Activated naive CD4-positive, alpha-beta T cell treated with anti-CD3 and anti-CD28 coated beads for 36 hours (primary cell): ENCODE measurements at places on chromosomes 6 and 20. TPM values are rescaled to one million over a fixed set of nuclear protein-coding genes. Genes with fewer than 3 reads are reported as not detected.

Gene TRAPPC3L
- total RNA-seq: not detected

Gene NKX2-2
- total RNA-seq: not detected

DNA sequence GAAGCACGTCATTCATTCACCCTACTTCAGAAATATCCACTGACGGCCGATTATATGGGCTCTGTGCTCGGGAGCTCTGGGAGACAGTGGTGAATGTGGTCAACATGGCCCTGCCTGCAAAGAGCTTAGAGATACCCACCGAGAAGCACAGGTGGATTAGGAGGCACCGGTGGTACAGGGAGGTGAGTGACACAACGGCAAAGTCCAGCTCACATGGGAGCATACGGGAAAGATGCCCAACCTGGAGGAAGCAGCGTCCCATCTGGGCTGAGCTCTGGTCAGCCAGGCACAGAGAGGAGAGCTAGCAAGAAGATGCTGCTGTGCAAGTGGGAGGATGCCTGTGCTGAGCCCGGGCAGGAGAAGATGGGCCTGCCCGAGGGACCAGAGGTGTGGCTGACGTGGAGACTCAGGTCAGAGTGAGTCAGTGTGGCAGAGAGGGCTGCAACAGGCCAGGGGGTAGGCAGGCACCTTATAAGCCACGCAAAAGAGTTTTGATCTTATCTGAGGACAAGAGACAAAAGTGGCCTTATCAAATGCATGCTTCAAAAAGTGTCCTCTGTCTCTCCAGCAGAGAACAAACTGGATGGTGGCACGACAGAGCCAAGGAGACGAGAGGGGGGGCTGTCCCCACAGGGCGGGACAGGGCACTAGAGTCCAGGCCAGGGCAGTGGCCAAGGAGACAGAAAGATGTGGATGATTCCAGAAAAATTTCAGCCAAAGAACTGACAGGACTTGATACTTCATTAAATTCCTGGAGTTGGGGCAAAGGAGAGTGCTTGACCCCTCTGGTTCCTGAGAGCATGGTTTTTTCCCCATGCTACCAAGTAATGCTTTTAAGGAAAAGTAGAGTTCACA is 214.6 kb upstream of the SNX9 start:
- no peak overlapping the region for H3K4me3 ChIP-seq
- no peak overlapping the region for H3K27ac ChIP-seq
- no peak for DNase-seq
- no peaks in the 10 kb centered on the region for H3K36me3 ChIP-seq
- H3K4me1 ChIP-seq: peaks cover 3% of the 10 kb centered on the region

GRCh38 chr20:58621906-58622548 is 29.1 kb upstream of the STX16 start:
- H3K4me3 ChIP-seq: no peak overlapping the region
- H3K27ac ChIP-seq: no peak overlapping the region
- H3K27me3 ChIP-seq: peaks cover 13% of the 10 kb centered on the region
- DNase-seq: no peak
- H3K4me1 ChIP-seq: no peaks in the 10 kb centered on the region

DNA sequence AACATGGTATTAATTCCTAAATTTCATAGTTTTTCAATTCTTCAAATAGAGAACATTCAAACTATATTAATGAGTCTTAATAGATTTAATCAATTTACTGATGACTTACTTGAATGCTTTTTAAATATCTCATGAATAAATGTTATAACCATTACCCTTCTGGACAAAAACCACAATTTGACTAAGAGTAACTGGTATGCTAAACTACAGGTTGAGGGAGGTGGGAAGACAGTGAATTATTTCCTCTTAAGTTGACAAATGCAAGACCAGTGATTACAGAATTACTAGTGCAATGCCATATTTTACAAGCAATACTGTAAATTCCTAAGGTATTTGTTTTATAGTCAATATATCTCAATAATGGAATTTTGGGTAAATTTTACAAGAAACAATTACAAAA is 65.1 kb downstream of the REV3L start:
- no peak overlapping the region for H3K4me3 ChIP-seq
- DNase-seq: no peak
- H3K4me1 ChIP-seq: peaks cover 2% of the 10 kb centered on the region
- H3K27me3 ChIP-seq: no peaks in the 10 kb centered on the region
- H3K36me3 ChIP-seq: no peaks in the 10 kb centered on the region

DNA sequence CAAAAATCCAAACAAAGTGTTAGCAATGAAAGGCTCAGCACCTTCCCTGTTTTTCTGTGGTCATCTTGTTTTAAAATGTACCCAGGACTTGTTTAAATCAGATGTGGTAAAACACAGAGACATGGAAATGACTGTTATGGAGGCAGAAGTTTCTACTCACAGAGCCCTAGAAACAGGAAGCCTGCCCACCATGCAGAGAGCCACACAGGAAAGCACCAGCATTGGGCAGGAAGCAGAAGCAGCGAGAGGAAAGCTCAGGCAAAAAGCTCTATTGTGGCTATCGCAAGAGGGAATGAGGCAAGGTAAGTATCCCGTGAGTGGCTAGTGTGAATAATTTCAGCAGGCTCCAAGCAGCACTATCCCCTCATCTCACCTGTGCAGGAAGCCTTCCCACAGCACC is 42.8 kb downstream of the GPR6 start:
- no peaks in the 10 kb centered on the region for H3K36me3 ChIP-seq
- H3K4me3 ChIP-seq: no peak overlapping the region
- DNase-seq: peak; percentile 33
- H3K4me1 ChIP-seq: peaks cover 14% of the 10 kb centered on the region

Gene MUC21
- not detected for total RNA-seq

DNA sequence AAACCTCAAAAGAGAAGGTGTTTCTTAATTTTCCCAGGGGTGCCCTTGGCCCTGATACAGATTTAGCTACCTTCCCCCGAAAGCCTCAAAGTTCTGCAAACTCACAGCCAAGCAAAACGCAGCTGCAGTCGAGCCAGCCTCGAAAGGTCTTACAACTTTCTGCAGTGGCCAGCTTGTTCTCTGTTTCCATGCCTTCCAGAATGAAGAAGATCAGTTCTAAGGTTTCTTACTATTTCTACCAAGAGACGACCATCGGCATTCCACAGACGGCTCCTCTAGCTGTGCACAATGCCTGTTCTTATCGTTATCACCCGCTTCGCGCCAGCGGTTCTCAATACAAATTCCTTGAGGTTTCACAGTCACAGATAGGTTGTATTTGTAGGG is 28.5 kb upstream of the CCR6 start:
- H3K4me1 ChIP-seq: peaks cover 46% of the 10 kb centered on the region
- H3K27ac ChIP-seq: peak overlapping the region; percentile 21
- peaks cover 2% of the 10 kb centered on the region for H3K27me3 ChIP-seq

- no peak overlapping the region for H3K27ac ChIP-seq
- no peaks in the 10 kb centered on the region for H3K4me1 ChIP-seq
- peaks cover 15% of the 10 kb centered on the region for H3K27me3 ChIP-seq
- H3K36me3 ChIP-seq: peaks cover 1% of the 10 kb centered on the region
- no peak for DNase-seq
- H3K4me3 ChIP-seq: no peak overlapping the region
Observed at GRCh38 chr6:150787429-150787828, 78.1 kb upstream of the MTHFD1L start.

DNA sequence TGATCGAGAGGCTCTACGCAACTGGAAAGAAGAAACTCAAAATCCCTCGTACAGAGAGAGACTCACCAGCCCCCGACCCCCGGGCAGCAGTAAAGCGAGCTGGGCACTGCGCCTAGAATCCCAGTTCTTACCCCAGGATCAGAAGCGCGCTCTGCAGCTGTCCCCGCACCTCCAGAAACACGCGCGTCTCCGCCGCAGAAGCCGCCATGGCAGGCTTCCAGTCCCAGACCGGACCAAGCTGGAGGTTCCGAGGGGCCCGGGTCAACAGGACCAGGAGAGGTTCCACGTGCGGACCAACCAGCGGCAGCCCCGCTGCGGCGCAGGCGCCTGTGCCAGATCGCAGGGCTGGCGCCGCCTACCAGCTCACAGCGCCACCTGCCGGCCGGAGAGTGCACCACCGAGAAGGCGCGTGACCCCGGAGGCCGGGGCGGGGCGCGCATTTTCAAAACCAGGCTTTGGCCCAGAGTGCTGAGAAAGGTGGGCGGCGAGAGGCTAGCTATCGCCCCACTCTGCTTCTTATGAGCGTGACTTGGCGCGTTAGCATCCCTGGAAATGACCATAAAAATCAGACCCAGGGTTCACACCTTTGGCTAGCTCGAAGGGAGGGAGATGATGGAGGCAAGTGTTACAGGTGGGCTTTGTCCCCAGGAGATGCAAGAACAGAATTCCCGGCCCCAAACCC is at the start of gene UBE3D:
Gene UBE3D, minus strand, starts transcription at position 331 of the 682 bp plus-strand sequence. Its CDS starts 123 bp downstream, at position 208.
- peak within 1 kb of the TSS; percentile 85 for H3K4me3 ChIP-seq
- peaks cover 8% of the 10 kb centered on the region for H3K36me3 ChIP-seq
- H3K4me1 ChIP-seq: peaks cover 40% of the 10 kb centered on the region

- peaks cover 5% of the 10 kb centered on the region for H3K36me3 ChIP-seq
- H3K27ac ChIP-seq: no peak overlapping the region
- H3K27me3 ChIP-seq: no peaks in the 10 kb centered on the region
- DNase-seq: no peak
Observed at GRCh38 chr6:52509281-52510212, 67.3 kb downstream of the TRAM2 start.

Gene COL10A1
- total RNA-seq: not detected

GRCh38 chr6:16959789-16960188 is 142.1 kb upstream of the STMND1 start:
- H3K27ac ChIP-seq: no peak overlapping the region
- no peaks in the 10 kb centered on the region for H3K36me3 ChIP-seq
- DNase-seq: no peak
- H3K27me3 ChIP-seq: peaks cover 7% of the 10 kb centered on the region

DNA sequence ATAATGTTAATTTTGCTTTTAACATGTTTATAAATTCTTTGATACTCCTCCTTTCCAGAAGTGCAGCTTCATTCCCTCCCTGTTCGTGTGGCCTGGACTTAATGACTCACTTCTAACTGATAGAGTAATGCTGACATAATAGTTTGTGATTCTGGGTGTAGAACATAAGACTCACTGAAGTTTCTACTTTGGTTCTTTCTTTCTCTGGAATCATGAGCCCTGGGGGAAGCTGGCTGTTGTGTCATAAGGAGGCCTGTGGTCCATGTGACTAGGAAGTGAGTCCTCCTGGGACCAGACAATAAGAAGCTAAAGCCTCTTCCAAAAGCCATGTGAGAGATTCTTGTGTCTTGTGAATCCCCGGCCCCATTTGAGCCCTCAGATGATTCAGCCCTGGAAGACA is 30.5 kb upstream of the HLA-G start:
- no peak overlapping the region for H3K4me3 ChIP-seq
- peaks cover 6% of the 10 kb centered on the region for H3K4me1 ChIP-seq
- H3K36me3 ChIP-seq: no peaks in the 10 kb centered on the region
- no peak for DNase-seq
- no peak overlapping the region for H3K27ac ChIP-seq
- H3K27me3 ChIP-seq: peaks cover 12% of the 10 kb centered on the region

Gene TMC2
- not detected for total RNA-seq

DNA sequence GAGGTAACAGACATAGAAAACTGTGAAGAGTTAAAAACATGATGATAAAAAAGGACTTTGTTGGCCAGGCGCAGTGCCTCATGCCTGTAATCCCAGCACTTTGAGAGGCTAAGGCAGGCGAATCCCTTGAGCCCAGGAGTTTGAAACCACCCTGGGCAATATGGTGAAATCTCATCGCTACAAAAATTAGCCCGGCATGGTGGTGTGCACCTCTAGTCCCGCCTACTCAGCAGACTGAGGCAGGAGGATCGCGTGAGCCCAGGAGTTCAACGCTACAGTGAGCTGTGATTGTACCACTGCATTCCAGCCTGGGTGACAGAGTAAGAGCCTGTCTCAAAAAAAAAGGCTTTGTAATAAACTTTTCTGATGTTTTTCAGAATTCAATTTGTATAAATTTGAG is 60.1 kb downstream of the GFOD1 start:
- peaks cover 62% of the 10 kb centered on the region for H3K4me1 ChIP-seq
- H3K36me3 ChIP-seq: no peaks in the 10 kb centered on the region
- H3K4me3 ChIP-seq: no peak overlapping the region
- peak; percentile 25 for DNase-seq

Gene RPS6KA2
- total RNA-seq: 18.9 TPM

- H3K27ac ChIP-seq: peak within 1 kb of the TSS; percentile 97
- peaks cover 74% of the 10 kb centered on the region for H3K4me1 ChIP-seq
- H3K36me3 ChIP-seq: peaks cover 35% of the 10 kb centered on the region
- H3K27me3 ChIP-seq: no peaks in the 10 kb centered on the region
Observed at GRCh38 chr6:31572041-31572911, at the start of gene LTA. Gene LTA, plus strand, starts transcription at chr6:31572289. Its CDS starts 454 bp downstream, at chr6:31572743.

Gene HAO1
- total RNA-seq: not detected

- H3K4me1 ChIP-seq: peaks cover 2% of the 10 kb centered on the region
- H3K27ac ChIP-seq: no peak overlapping the region
- peaks cover 53% of the 10 kb centered on the region for H3K36me3 ChIP-seq
- H3K4me3 ChIP-seq: no peak overlapping the region
- peak; percentile 62 for DNase-seq
Observed at GRCh38 chr6:142207265-142207877, 60.3 kb downstream of the VTA1 start.

DNA sequence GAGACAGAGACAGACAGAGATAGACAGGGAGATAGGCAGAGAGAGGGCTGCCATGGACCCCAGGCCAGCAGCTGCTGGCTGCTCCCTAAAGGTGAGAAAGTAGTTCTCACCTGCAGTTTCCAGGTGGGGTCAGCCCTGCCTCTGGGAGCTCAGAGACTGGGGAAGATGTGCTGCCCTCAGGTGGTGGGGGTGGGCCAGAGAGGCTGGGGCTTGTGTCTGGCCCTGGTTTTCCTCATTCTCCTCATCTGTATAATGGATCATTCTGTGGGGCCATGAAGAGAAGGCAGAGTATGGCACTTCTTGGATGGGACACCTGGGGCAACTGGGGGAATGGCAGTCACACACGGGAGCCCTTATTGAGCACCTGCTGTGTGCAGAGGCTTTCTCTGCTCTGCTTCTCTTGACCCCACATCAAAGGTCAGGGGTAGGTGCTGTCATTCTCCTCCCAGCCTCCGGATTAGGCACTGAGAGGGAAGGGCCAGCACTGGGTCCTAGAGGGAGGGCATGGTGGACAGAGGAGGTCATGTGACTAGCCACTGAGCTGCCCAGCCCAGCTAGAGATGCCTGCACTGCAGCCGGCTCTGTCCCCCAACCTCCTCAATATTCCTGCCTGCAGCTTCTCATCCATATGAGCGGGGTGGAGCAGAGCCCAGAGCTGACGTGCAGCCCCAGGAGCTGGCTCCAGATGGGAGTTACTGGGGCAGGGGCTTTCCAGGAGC is 4.1 kb downstream of the ANGPT4 start:
- H3K4me1 ChIP-seq: no peaks in the 10 kb centered on the region
- H3K27me3 ChIP-seq: no peaks in the 10 kb centered on the region
- H3K4me3 ChIP-seq: no peak overlapping the region
- peak; percentile 29 for DNase-seq
